ENCODE measurements at places on chromosomes 3 and 15.
A peak's percentile ranks its signal among the peaks of the same experiment; 100 is the strongest.

GRCh38 chr15:79248183-79248582 lies 34.3 kb upstream of the ANKRD34C start:
- no peaks in the 10 kb centered on the region for H3K4me1 ChIP-seq
- H3K27ac ChIP-seq, result no peak overlapping the region
- H3K4me3 ChIP-seq, result no peak overlapping the region
- DNase-seq, result no peak

GRCh38 chr3:108438542-108438941 lies 71.9 kb downstream of the MYH15 start:
- H3K27me3 ChIP-seq, result no peaks in the 10 kb centered on the region
- H3K4me1 ChIP-seq, result peaks cover 6% of the 10 kb centered on the region
- no peak overlapping the region for H3K4me3 ChIP-seq

DNA sequence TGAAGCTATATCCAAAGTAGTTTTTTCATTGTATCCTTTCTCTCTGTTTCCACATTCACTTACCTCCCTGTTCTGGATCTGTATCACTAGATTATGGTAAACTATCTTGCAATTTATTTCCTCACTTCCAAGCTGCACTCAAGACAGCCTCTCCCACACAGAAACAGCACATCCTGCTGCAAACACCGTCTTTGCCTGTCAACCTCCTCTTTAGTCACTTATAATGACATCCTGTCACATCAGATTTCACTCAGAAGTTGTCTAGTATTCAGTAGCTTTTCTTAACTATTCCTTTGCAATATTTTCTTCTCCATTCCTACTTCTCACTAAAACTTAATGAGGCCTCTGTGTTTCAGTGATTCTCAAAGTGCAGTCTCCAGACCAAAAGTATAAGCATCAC lies 490.8 kb downstream of the IGSF11 start:
- DNase-seq, result no peak
- H3K4me1 ChIP-seq, result no peaks in the 10 kb centered on the region
- no peaks in the 10 kb centered on the region for H3K27me3 ChIP-seq

DNA sequence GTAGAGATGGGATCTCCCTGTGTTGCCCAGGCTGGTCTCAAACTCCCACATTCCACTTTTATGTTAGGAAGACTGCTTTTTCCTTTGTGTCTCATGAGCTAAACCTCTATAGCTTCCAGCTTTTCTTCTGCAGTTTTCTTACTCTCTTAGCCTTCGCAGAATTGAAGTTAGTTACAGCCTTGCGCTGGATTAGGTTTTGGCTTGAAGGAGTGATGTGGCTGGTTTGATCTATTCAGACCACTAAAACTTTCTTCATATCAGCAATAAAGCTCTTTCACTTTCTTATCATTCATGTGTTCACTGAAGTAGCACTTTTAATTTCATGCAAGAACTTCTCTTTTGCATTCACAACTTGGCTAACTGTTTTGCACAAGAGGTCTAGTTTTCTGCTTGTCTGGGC lies 254.6 kb downstream of the UBE2E2 start:
- no peaks in the 10 kb centered on the region for H3K27me3 ChIP-seq
- no peak overlapping the region for H3K4me3 ChIP-seq
- no peaks in the 10 kb centered on the region for H3K36me3 ChIP-seq
- peaks cover 4% of the 10 kb centered on the region for H3K4me1 ChIP-seq
- no peak for DNase-seq

DNA sequence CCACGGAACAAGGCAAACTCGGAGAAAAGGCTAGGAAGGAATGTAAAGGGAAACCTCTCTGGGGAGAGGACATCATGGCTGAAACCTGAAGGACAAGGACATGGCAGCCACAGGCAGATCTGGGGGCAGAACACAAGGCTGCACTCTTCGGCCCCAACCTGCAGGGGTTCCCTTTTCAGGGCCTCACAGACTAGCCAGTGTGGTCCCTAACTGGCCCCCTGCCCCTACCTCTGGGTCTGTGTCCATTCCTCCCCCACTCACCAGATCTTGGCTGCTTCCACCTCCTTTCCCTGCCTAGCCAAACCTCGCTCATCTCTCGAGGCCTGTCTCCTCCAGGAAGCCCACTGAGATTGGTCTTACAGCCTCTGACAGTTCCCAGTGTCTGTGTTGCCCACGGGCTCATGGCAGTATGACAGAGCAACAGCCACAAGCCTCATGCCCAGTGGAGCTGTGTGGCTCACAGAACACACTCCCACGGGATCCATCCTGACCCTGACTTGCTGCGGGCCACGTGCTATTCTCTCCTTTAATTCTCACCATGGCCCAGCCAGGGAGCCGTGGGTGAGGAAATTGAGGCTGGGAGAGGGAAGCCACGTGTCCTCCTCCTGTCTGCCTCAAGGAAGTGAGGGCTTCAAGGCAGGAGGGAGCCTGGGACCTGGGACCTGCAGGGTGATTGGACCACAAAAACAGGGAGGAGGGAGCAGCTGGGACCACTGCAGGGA lies 26.5 kb downstream of the WNT7A start:
- H3K36me3 ChIP-seq, result no peaks in the 10 kb centered on the region
- H3K27me3 ChIP-seq, result no peaks in the 10 kb centered on the region
- no peak for DNase-seq
- H3K27ac ChIP-seq, result no peak overlapping the region
- no peaks in the 10 kb centered on the region for H3K4me1 ChIP-seq
- no peak overlapping the region for H3K4me3 ChIP-seq

GRCh38 chr3:120982608-120983320 lies 74.8 kb downstream of the STXBP5L start:
- no peaks in the 10 kb centered on the region for H3K36me3 ChIP-seq
- H3K4me1 ChIP-seq, result no peaks in the 10 kb centered on the region
- DNase-seq, result no peak
- no peaks in the 10 kb centered on the region for H3K27me3 ChIP-seq
- no peak overlapping the region for H3K27ac ChIP-seq
- H3K4me3 ChIP-seq, result no peak overlapping the region

DNA sequence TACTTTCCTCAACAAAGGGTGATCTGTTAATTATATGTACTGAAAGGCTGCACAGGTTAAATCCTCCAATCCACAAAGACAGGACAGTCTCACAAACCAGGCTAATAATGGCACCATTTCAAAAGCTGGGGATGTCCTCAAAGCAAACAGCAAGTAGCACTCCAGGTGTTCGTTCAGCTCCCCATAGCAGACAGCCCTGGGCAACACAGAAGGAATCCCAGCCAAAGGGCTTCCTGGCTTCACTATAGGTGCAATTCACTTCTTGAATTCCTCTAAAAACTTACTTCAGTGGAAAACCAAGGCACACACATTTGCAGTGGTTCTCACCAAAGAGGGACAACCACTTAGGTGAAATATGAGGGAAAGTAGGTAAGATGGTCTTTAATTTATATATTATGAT lies 166.7 kb downstream of the CTNNB1 start:
- H3K36me3 ChIP-seq, result no peaks in the 10 kb centered on the region
- no peak overlapping the region for H3K4me3 ChIP-seq
- no peak overlapping the region for H3K27ac ChIP-seq

GRCh38 chr3:8173892-8174291 lies 327.7 kb upstream of the LMCD1 start:
- H3K4me3 ChIP-seq, result no peak overlapping the region
- H3K36me3 ChIP-seq, result no peaks in the 10 kb centered on the region
- no peaks in the 10 kb centered on the region for H3K27me3 ChIP-seq
- DNase-seq, result no peak
- H3K27ac ChIP-seq, result no peak overlapping the region
- no peaks in the 10 kb centered on the region for H3K4me1 ChIP-seq

- H3K27me3 ChIP-seq, result no peaks in the 10 kb centered on the region
- no peak overlapping the region for H3K27ac ChIP-seq
- H3K36me3 ChIP-seq, result no peaks in the 10 kb centered on the region
- H3K4me3 ChIP-seq, result no peak overlapping the region
Observed at GRCh38 chr3:122886946-122887345, 92.1 kb downstream of the SLC49A4 start.

DNA sequence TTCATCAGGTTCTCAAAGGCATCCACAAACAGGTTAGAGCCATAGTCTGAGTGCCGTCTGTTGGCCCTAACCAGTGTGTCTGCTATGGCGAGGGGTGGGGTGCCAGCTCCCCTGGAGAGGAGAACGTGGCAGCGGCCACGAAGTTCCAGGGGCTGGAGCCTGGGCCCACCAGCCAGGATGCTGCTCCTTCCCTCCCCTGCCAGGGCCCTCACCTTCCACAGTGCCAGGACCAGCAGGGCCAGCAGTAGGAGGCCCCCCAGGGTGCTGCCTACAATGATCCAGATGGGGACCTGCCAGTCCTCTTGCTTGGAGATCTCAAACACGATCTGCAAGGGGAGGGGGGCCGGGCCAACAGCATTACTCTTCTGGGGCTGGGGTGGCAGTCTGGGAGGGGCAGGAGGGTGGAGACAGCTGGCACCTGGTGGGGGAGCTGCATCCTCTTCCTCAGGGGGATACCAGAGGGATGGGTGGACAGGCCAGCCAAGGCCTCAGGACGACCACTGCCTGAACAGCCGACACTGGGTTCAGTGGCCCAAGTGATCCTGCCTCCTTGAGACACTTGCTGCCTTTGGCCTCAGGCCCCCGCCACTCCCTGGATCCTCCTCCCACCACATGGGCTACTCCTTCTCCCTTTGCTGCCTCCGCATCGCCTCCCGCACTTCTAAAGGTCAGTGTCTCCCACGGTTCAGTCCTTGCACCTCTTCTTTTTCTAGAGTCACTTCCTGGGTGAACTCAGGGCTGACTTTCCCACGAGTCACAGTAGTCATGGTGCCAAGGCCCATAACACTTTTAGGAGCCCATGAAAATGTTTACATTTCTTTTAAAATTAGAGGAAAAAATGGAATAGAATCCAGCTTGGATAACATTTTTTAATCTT lies 26.3 kb downstream of the FEM1B start:
- H3K27me3 ChIP-seq, result no peaks in the 10 kb centered on the region
- peaks cover 8% of the 10 kb centered on the region for H3K4me1 ChIP-seq
- H3K27ac ChIP-seq, result no peak overlapping the region
- no peak for DNase-seq

- no peak overlapping the region for H3K27ac ChIP-seq
- H3K4me3 ChIP-seq, result peak overlapping the region; percentile 34
- no peaks in the 10 kb centered on the region for H3K36me3 ChIP-seq
- H3K27me3 ChIP-seq, result peaks cover 48% of the 10 kb centered on the region
- peak; percentile 4 for DNase-seq
Observed at GRCh38 chr15:58066042-58066867, 744 bp upstream of the ALDH1A2 start.

DNA sequence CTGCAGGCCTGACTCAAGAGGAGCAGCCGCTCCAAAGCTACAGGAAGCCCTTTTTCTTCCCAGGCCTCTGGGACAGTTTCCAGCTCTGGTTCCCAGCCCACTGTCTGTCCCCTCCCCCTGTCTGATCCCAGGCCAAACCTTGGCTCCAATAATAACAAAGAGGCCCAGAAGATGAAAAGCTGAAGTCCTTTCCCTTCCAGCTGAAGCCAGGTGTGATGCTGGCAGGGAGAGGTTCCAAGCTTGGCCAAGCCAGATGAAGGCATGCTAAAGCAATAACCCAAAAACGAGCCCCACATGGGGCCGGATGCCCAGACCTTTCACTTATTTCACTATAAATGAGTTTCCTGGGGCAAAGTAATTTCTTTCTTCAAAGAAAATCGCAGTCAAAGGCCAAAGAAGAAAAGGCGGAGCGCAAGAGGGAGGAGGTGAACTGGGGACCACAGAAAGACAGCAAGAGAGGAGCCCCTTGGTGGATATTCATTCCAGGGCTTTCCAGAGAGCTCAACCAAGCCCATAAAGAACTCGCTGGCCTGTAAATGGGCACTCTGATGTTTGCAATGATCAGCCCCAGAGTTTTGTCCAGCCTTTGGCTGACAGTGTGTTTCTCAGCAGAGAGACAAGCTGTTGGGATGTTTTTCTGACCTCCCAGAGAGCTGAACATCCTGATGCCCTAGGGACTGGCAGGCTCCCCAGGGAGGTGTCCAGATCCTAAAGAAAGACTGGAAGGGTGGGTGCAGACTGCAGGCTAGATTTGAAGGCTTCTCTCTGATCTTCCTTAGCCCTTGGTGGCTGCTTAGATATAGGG lies 157.6 kb downstream of the UACA start:
- H3K27ac ChIP-seq, result no peak overlapping the region
- H3K4me3 ChIP-seq, result no peak overlapping the region

DNA sequence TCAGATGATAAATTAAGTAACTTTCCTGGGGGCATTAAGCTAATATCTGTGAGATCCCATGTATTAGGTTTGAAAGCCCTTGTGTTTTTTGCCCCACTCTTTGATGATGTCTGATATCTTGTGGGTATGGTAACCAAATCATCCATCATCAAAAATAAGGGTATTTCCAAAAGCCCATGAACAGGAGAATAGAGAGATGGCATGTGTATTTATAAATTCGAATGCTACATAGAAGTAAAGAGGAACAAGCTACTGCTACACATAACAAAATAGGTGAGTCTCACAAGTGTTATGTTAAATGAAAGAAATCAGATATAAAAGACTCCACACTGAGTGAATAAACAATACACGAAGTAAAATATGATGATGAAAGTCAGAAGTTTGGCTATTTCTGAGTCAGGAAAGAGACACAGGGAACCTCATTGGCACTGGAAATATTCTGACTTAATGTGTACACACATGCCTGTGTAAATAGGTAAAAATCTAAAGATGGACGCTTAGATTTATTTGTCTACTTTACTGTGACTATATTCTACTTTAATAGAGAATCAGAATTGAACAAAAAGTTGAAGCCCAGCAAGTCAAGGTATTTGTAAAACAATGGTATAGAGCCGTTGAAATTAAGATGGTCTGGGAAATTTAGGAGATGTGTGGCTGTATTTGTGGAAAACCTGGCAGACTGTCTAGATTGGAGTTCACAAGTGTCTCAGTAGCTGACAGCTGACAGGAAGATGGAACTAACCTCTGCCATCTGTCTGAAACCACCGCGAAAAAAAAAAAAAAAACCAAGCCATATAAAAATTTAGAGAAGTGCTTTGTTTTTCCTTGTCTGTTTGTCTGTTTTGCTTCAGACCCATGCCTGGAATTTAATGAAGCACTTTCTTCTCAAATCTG lies 111.0 kb upstream of the TGFBR2 start:
- no peaks in the 10 kb centered on the region for H3K27me3 ChIP-seq
- H3K36me3 ChIP-seq, result no peaks in the 10 kb centered on the region
- DNase-seq, result no peak
- H3K27ac ChIP-seq, result peak overlapping the region; percentile 8

GRCh38 chr3:127986803-127987202 lies 65.4 kb upstream of the SEC61A1 start:
- no peak overlapping the region for H3K27ac ChIP-seq
- no peaks in the 10 kb centered on the region for H3K36me3 ChIP-seq
- no peaks in the 10 kb centered on the region for H3K4me1 ChIP-seq
- DNase-seq, result no peak
- peaks cover 43% of the 10 kb centered on the region for H3K27me3 ChIP-seq

- no peak overlapping the region for H3K4me3 ChIP-seq
- DNase-seq, result no peak
- H3K4me1 ChIP-seq, result no peaks in the 10 kb centered on the region
- H3K27me3 ChIP-seq, result no peaks in the 10 kb centered on the region
- no peak overlapping the region for H3K27ac ChIP-seq
Observed at GRCh38 chr3:53705774-53706173, 140.4 kb downstream of the CHDH start.

- H3K36me3 ChIP-seq, result no peaks in the 10 kb centered on the region
- DNase-seq, result peak; percentile 85
- H3K27ac ChIP-seq, result peak overlapping the region; percentile 35
- peaks cover 11% of the 10 kb centered on the region for H3K4me1 ChIP-seq
- H3K4me3 ChIP-seq, result no peak overlapping the region
- H3K27me3 ChIP-seq, result no peaks in the 10 kb centered on the region
Observed at GRCh38 chr3:187946163-187946691, 201.0 kb upstream of the BCL6 start.
